ENCODE measurements at places on chromosomes 16 and 17.

DNA sequence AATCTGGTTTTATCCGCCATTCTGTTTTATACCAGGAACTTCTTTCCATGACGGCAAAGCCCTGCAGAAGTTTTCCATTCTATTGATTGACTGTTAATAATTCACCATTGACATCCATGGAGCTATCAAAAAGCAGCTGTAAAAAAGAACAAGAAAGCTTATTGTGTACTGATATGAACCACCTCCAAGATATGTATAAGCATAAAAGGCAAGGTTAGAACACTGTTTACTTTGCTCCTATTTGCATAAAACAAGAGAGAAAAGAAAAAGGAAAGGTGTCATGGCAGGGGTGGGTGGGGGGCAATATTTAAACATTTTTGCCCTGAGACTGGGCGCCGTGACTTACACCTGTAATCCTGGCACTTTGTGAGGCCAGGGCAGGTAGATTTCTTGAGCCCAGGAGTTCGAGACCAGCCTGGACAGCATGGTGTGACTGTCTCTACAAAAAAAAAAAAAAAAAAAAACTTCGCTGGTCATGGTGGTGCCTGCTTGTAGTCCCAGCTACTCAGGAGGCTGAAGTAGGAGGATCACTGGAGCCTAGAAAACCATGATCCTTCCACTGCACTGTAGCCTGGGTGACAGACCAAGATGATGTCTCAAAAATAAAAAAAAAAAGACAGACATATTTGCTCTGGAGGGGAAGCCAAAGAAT, 52.5 kb downstream of the TMEM114 start:
- no peak for DNase-seq

DNA sequence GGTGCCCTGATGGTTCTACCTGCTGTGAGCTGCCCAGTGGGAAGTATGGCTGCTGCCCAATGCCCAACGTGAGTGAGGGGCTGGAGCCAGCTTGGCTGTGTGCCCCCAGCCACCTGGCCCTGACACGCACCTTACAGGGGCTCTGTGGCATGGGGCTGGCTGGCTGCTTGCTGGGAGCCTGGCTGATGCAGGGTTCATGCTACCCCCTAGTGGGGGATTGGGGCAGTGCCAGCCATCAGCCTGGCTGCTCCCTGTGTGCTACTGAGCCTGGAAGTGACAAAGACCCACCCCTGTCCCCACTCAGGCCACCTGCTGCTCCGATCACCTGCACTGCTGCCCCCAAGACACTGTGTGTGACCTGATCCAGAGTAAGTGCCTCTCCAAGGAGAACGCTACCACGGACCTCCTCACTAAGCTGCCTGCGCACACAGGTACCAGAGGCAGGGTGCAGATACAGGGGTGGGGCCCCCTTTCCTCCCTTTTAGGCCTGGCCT, 5.7 kb downstream of the GRN start:
- no peak for DNase-seq

GRCh38 chr17:2366747-2367494, 29.6 kb downstream of the SGSM2 start:
- DNase-seq: no peak

DNA sequence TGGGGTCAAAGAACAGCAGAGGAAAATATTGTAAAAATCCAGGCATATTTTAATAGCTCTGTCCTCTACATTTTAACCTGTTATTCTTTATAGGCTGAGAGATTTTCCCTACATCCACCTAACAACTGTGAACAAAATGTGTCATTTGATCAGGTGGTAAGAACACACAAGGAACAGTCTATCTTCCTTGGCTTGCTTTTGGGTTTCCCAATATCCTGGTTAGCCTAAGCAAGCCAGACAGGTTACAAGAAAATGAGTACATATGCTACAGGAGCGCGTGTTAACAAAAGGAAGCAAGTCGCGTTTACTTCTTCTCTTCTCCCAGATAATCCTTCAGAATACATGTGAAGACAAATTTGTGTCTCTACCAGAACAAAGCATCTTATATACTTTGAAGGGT, 31.0 kb upstream of the PITPNM3 start:
- no peak for DNase-seq

- peak; percentile 69 for DNase-seq
Measured at GRCh38 chr17:81338274-81339190, 43.4 kb upstream of the SLC38A10 start.

DNA sequence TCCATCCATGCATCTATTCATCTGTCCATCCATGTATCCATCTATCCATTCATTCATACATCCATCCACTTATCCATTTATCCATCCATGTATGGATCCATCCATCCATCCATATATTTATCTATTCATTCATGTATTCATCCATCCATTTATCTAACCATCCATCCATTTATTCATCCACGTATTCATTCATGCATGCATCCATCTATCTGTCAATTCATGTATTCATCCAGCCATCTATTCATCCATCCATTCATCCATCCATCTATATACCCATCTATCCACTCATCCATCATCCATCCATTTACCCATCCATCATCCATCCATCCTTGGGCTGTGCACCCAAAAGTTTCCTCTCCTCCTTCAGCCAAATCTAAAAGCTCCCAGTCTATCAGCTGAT, 43.4 kb downstream of the GDE1 start:
- DNase-seq: no peak

DNA sequence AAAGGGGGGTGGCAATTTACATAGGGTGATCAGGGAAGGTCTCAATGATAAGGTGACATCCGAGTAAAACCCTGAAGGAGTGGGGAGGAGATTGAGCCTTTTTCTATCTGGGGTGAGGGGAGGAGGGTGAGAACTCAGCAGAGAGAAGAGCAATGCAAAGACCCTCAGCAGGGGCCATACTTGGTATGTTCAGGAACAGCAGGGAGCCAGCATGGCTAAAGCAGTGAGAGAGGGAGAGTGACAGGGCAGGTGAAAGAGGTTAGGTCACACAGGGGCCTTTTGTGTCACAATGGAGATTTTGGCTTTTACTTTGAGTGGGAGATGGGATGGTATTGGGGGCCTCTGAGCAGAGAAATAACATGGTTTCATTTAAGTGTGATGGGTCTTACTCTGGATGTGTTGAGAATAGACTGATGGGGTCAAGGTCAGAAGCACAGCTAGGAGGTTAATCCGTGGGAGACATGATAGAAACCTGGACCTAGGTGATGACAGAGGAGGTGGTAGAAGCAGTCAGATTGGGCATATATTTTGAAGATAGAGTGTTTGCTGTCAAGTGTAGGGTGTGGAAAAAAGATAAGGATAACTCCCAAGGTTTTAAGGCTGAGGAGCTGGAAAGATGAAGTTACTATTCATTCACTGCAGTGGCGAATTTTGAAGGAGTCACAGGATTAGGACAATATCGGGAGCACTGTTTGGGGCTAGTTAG, 6.2 kb downstream of the SP2 start:
- DNase-seq: no peak

GRCh38 chr17:19534562-19535149, 1.0 kb downstream of the SLC47A1 start:
- no peak for DNase-seq

DNA sequence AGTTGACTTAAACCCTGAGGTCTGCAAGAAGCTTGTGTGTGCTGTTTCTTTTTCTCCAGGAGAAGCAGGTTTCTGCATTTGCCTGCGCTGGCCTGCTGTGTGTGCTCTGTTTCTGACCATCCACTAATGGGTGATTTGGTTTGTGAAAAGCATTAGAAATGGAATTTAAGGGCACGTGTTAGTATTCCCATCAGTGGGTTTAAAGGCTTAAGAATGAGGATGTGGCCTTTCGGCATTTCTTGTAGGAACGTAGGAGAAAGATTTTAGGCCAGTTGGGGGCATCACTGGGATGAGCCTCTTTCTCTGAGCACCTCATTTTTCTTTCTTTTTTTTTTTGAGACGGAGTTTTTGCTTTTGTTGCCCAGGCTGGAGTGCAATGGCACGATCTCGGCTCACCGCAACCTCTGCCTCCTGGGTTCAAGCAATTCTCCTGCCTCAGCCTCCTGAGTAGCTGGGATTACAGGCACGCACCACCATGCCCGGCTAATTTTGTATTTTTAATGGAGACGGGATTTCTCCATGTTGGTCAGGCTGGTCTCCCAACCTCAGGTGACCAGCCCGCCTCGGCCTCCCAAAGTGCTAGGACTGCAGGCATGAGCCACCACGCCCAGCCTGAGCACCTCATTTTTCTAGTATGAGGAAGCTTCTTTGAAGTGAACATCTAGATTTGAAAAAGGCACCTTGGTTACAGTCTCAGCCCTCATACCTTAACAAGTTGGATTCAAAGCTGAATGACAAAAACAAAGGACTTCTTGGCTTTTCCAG, 110.3 kb downstream of the BANP start:
- no peak for DNase-seq

DNA sequence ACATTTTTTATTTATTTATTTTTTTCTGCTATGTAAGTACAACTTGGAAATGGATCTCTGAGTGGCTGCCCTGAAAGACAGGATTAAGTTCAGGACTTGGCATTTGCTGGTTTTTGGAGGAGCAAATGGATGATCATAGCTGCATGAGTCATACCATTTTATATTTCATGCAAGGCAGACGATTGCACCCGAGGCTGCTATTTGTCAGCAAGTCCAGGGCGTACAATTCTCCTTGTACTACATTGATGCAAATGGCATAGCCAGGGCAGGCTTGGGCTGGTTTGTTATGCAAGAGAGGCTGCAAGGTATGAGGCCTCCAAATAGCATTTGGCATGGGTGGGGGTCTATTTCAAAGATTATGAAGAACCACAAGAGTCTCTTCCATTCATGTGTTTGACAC, 81.2 kb upstream of the CACNG3 start:
- DNase-seq: no peak

DNA sequence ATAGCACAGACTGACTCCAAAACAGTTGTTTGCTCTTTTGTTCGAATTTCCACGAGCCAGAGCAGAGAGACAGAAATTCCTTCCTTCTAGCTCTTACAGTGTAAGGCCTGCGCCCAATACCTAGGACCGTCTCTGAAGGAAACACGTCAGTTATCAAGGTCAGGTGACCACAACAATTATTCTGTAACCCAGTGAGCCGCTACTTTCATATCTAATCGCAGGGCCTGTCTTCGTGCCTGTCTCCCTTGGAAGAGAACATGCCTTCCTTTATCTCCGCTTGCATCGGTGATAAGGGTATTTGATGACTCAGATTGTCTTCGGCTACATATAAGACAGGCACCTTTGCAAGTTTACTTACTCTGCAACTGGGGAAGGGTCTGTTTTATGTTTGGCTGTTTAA, 288.0 kb downstream of the MAF start:
- DNase-seq: no peak

DNA sequence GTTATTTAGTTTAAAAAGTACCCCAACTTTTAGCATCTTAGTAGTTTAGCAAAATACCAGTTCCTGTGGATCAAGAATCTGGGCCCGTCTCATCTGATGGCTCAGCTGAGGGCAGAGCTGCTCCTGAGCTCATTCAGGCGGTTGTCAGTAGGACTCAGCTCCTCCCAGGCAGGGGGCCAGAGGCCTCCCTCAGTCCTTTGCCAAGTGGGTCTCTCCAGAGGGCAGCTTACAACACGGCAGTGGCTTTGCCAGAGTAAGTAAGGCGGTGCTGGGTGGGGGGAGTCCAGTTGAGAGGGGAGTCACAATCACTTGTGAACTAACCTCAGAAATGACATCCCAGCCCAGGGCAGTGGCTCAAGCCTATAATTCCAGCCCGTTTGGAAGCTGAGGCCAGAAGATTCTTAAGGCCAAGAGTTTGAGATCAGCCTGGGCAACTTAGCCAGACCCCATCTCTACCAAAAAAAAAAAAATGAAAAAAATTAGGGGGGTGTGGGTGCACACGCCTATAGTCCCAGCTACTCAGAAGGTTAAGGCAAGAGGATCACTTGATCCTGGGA, 81.5 kb upstream of the MED9 start:
- no peak for DNase-seq

DNA sequence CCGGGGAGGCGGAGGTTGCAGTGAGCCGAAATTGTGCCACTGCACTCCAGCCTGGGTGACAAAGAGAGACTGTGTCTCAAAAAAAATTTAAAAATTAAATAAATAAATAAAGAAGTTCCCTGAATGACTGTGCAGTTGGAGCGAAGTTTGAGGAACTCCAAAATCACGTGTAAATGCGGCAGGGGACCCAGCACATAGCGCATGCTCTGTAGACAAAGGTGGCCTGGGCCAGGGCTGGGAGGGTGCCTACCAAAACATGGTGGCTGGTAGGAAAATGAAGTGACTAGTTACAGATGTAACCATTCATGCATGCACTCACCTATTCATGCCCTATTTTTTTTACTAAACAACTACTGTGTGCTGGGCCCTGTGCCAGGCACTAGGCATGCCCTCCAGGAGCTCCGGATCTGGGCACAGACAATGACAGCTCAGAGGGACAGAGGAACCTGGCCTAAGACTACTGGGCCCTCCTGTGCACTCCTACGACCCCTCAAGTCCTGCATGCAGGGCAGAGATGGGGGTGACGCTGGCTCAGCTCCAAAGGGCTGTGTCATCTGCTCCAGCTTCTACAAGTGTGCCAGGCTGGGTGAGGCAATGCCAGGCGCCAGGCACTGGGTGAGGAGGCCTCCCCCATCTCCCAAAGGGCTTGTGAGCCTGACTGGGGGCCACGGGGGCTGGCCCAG, 65.3 kb downstream of the RMI2 start:
- no peak for DNase-seq

- no peak for DNase-seq
Measured at GRCh38 chr16:53920988-53921387, 217.0 kb downstream of the FTO start.

GRCh38 chr17:47705536-47706530, 11.9 kb downstream of the TBKBP1 start:
- peak; percentile 54 for DNase-seq

DNA sequence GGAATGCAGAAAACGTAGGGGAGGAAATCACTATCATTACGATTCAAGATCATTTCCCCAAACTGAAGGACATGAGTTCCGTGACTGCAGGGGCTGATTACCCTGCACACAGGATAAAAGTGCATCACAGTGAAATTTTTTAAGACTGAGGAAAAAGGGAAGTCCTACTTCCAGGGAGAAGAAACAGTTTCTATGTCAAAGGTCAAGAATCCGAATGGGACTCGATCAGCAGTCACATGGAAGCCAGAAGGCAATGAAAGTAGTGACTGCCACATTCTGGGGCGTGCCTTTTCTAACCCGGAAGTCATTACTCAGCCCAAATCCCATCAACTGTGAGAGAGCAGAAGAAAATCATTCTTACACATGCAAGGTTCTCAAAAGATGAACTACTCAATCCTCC, 12.1 kb downstream of the ZZEF1 start:
- DNase-seq: peak; percentile 64

DNA sequence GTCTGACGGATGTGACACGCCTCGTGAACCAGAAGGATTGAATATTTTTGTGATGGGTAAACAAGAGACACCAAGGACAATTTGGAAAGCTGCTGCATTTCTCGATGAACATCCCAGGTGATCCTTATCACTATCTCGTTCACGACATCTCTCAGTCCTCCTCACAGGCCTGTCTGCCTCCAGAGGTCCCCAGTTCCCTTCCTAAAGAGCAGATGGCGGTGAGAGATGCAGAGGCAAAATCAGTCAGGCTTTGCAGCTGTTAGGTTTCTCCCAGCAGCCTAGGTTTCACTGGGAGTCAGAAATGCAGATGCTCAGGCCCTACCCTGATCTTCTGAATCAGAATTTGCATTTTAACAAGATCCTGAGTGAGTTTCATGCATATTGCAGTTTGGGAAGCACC, 23.6 kb downstream of the SCPEP1 start:
- DNase-seq: no peak

GRCh38 chr17:77750427-77751043, 208.0 kb upstream of the TNRC6C start:
- DNase-seq: peak; percentile 32

GRCh38 chr16:11089504-11090124, 145.2 kb downstream of the CLEC16A start:
- peak; percentile 88 for DNase-seq

Measured in sigmoid colon (tissue), 7 donors.